ENCODE measurements at places on chromosomes 11 and 22.
A peak's percentile ranks its signal among the peaks of the same experiment; 100 is the strongest.

DNA sequence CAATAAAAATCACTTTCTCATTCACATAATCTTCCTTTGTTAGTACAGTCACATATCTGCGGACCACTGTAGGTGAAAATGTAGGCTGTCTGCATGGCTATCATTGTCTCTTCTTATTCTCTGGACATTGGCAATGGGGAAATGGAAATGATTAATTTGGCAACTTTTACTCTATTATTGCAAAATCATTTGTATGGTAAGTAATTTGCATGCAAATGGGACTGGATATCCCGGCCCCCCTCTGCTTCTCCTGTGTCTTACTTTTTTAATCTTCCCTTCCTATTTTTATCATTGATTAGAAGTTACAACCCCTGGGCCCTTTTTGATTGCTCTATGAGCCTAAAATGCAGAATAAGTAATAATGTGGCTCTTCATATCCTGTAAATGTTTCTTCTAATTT, 6.0 kb downstream of the GRK3 start:
- DNase-seq = no peak

GRCh38 chr22:40211476-40212054, 33.8 kb downstream of the TNRC6B start:
- DNase-seq = no peak

GRCh38 chr22:36636916-36637315, 66.6 kb downstream of the CACNG2 start:
- peak; percentile 50 for DNase-seq

DNA sequence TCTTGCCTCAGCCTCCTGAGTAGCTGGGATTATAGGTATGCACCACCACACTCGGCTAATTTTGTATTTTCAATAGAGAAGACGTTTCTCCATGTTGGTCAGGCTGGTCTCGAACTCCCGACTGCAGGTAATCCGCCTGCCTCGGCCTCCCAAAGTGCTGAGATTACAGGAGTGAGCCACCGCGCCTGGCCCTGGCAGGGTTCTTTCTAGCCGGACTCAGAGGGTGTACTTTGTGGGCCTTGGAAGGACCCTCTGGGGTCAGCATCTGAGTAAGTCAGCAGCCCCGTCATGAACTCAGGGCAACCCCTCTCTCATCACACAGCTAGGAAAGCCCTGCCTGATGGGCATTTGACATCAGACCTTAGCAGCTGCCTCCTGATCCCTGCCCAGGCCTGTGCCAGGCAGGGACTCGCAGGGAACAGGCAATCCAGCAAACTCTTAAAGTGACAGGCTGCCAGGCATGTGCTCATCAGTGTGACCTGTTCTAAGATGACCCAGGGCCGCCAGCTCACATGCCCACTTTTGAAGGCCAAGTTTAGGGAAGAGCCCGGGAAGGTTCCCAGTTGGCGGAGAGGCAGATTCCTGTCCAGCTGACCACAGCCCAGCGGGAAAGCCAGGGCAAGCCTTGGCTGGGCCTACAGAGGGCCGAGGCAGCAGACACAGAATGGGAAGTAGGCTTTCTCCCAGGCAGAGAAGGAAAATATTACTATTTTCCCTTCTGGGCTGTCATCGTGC, 92.9 kb downstream of the MORC2 start:
- DNase-seq = no peak

DNA sequence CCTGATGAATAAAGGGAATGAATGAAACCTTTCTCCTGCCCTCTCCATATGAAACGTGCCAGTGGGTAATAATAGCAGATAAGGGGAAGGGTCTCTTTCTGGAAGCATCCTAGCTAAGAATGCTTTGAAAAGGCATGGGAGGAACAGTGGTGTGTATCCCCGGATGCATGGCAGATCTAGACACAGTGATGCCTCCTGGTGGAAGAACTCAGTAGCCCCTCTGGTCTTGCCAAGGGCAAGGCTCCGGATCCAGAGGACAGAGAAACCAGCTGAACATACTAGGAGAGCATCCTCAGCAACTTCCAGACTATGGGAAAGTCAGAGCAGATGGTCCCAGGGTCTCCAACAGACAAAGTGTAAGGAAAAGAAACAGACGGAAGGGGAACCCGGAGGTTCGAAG, 6.4 kb downstream of the BAIAP2L2 start:
- no peak for DNase-seq

DNA sequence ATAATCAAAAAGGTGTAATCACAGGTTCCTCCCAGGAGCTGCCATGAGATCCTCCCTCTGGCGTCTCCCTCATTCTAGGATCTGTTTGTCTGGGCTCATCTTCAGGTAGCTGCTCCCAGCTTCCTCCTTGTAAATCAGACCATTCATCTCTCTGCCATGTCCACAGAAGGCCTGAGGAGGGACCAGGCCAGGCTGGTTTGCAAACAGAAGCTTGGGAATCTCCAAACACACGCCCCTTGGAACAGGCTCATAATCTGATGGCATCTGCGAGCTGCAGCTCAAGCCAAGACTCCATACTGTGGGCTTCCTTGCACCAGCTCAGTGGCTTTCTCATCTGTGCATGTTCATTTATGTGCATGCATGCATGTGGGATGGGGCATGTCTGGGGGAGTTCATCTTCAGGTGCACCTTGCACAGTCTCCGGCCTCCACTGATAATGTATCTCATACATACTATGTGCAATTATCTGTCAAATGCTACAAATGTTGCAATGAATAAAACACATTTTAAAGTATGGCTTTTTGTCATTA, 134.9 kb downstream of the NXPE2 start:
- no peak for DNase-seq

DNA sequence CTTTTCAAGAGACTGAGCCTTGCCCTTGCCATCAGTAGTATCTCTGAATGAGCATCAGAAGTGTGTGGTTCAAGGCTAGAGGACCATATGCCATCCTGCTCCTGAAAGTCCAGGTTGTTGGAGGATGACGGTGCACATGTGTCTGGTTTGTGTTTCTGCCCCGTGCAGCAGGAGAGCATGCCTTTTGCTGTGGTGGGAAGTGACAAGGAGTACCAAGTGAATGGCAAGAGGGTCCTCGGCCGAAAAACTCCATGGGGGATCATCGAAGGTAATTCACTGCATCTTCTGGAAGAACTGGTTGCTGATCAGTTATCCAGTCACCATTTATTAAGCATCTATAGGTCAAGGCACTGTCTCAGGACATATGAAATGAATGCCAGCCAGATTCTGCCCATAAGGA, 6.1 kb upstream of the WBP2NL start:
- DNase-seq = no peak

GRCh38 chr11:20060181-20060580, 100.1 kb downstream of the DBX1 start:
- DNase-seq = no peak

DNA sequence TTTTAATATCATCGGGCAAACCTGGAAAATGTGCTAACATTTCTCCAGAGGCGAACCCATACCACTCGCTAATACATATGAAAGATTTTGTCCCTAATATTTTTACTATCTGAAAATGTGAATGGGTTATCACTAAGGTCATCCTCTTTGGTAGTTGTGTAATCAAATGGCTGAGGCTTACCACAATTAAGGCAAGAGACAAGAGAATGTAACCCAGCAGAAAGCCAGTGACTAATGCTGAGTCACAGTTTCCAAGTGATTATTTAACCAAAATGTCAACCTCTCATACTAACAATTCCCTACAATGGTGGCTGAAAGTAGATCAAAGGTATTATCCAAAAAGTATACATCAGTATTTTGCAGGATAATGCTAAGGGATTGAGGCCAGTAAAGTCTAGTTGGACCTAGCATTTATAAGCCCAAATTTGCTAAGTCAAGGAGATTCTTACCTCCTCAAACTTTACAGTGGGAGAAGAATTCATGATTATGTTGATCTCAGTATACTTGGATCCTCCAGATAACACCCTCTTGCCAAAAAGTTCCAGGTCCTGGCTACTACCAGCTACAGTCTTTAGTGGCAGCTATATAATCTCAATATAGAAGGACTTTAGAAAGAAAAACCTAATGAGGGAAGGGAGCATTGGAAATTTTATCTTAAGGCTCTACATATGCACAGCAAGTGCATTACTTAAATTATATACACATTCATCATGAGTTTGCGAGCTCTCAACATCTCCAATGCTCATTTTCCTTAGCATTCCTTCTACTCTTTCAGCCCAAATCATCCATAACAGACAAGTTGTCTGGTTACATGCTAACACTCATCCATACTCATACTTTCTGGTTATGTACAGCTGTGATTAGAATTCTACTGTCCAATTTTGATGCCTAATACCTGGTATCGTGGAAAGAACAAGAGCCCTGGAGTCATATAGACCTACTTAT, 25.4 kb downstream of the SIK3 start:
- DNase-seq = no peak

DNA sequence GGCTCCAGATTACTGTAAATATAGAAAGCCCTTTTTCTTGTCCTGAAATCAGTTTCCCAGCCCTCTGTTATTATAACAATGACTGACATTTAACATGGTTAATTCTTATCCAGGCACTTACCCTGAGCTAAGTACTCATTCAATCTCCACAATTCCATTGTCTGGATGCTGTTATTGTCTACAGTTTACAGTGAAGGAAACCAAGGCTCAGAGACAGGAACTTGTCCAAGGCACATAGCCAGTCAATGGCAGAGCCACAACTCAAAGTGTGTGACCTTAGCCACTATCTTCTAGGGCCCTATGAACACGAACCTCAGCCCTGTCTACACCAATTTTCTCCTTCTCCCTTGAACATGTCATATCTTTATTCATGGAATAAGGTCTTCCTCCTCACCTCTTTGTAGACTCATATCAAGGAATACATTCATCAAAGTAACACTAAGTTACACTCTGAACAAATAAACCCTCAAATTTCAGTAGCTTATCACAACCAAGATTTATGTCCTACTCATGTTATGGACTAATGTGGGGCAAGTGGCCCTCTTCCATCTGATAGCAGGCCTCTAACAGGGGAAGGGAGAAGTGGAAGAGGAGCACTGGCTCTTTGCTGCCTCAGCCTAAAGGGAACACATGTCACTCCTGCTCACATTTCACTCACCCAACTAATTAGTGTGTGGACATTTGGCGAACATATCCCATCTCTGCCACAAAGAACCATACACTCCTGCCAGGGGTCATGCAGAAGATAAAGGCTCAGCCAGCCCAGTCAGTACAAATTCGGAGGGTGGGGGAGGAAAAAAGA, 39.3 kb upstream of the APLNR start:
- no peak for DNase-seq

DNA sequence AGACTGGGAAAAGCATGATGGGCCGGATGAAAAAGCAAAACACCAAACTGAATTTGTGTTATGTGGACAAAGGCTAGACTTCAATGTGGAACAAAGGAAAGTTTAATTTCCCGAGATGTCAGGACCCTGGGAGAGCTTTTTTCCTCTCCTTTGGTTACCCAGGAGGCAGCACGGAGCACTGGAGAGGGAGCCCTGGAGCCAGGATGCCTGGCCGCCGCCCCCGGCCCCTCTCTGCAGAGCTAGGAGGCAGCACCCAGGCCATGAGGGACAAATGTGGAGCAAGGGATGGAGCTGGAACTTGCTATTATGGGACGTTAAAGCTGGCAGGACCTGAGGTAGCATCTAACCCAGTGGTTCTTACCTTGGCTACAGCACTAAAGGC, 108.9 kb downstream of the MORC2 start:
- DNase-seq = no peak

DNA sequence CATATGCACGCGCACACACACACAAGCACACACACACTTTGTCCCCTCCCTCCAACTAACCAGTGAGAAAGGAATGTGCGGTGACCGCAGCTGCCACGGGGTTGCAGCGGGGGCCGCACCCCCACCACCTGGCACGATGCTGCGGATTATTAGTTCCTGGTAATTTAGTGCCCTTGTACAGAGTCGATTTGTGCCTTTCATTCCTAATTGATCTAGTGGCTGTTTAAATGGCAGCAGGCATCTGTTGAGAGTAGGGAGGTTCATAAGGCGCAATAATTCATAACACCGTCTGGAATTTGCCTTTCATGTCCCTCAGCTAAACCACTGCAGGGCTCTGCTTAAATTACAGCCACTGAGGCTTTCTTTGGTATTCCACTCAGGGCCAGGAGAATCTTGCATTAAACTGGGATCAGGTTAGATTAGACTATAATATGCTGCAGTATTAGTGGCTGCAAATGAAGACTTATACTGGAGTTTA, 113.7 kb downstream of the FEZ1 start:
- no peak for DNase-seq

- DNase-seq = no peak
Measured at GRCh38 chr11:17923217-17923616, 89.6 kb downstream of the SERGEF start.

DNA sequence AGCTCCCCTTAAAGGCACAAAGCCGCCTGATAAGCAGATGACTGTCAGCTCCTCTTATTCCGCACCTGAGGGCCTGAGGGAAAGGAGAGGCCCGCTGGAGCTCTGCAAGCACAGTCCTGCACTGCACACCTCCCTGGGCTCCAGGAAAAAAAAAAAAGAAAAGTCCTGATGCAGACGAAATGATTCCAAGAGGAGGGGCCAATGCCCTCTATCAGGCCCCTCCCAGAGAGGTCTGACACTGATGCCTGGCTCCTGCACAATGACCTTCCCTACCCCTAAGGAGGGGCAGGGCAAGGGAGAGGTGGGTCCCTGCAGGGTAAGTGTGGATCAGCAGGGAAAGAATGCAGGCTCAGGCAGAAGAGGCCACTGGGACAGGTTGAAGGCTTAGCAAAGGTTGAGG, 572.7 kb downstream of the SOX6 start:
- DNase-seq = no peak

DNA sequence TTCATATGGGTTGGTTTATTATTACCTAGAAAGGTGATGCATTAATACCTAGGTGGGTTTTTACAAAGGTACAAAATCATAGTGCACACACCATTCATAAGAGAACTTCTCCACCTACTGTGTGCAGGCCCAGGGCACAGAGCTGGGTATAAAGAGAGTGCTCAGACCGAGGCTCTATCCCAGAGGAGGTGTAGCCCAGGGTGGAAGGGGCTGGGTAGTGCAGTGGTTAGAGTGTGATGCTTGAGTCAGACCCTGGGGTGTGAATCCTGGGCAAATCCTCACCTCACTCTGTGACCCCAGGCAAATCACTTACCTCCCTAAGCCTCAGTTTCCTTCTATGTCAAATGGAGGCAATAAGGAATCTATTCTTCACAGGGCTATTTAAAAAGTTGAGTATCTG, 32.2 kb downstream of the PARVG start:
- DNase-seq = no peak

GRCh38 chr11:106344394-106344793, 266.9 kb downstream of the AASDHPPT start:
- no peak for DNase-seq

DNA sequence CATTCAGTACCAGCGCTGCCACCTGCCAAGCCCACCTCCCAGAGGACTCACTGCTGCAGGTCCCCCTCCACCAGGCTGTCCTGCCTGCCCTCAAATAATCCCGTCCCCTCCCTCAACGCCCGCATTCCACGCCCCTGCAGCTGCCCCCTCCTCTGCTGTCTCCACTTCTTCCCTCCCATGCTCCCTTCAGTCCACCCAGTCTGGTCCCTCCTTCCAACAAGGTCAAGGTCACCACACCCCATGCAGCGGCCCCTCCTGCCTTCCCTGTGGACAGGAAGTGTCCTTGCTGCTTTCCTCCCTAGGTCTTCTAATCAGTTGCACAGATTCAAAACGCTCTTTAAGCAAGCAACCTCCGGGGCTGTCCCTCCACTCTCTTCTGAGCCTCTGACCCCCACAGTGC, 12.1 kb downstream of the MACROD1 start:
- no peak for DNase-seq

Data from glutamatergic neuron (in vitro differentiated cells).